ENCODE measurements at places on chromosomes 1 and 21. TPM values are rescaled to one million over a fixed set of nuclear protein-coding genes. Genes with fewer than 3 reads are reported as not detected.

ASPM gene
- total RNA-seq, result 27.6 TPM

ANGPTL7 gene
- not detected for total RNA-seq

PRAMEF5 gene
- not detected for total RNA-seq

BATF3 gene
- total RNA-seq, result 26.7 TPM

TMPRSS3 gene
- total RNA-seq, result 11.5 TPM

SLC16A4 gene
- 0.14 TPM for total RNA-seq
